ENCODE measurements at places on chromosomes 4 and X.

DNA sequence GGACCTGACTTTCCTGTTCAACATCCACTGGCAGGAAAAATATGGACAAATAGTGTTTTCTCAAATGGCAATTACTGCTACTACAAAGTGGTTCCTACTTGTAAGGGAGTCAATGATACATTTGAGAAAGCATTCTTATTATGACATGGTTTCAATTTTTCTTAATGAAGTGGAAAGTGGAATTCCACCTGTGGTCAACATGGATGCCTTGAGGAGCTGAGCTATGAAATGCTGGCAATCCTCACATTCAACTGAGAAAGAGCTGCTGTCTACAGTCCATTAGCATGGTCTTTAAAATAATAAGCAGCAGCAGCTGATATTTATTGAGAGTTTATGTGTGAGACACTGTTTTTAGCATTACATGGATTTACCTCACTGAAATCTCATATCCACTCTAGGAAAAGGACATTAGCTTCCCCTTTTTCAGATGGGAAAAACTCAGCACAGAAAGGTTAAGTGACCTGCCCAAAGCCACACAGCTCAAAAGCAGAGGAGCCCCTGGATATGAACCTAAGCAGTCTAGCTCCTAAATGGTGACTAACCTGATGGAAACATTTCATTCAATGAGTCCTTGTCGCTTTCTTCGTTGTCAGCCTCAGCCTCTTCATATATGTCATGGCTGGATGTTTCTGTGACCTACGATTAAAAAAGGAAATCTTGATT lies 29.2 kb downstream of the MAP7D3 start:
- no peak for DNase-seq

DNA sequence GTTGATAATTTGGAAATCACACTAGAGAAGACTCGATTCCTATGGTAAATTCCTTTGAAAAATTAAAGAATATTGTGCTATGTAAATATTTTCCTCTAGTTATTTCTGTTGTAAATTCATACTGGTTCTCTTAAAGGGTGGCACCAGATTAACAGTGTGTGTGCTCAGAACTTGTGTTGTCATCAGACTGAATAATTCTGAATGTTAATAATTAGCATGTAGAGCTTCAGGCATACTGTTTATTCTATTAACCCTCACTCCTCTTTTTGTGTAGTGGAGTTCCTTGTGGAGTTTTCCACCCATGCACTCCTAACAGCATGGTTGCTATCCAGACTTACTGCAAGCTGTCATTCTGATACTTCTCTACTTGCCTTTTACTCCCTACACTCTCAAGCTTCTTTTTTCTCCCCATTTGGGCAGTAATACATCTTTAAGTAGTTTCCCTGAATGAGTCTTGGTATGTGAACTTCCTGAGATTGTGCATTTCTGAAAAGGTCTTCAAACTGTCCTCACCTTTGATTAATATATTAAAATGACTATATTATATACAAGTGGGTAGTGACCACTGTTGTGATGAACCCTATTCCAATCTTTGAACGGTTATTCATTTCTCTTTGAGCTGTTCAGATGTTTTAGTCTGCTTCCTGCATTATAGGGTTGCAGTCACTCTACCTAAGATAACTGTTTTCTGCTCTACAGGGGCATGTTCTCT lies 29.9 kb upstream of the RTL8A start:
- no peak for DNase-seq

- no peak for DNase-seq
Measured at GRCh38 chrX:69813677-69814076, 197.8 kb downstream of the EDA start.

DNA sequence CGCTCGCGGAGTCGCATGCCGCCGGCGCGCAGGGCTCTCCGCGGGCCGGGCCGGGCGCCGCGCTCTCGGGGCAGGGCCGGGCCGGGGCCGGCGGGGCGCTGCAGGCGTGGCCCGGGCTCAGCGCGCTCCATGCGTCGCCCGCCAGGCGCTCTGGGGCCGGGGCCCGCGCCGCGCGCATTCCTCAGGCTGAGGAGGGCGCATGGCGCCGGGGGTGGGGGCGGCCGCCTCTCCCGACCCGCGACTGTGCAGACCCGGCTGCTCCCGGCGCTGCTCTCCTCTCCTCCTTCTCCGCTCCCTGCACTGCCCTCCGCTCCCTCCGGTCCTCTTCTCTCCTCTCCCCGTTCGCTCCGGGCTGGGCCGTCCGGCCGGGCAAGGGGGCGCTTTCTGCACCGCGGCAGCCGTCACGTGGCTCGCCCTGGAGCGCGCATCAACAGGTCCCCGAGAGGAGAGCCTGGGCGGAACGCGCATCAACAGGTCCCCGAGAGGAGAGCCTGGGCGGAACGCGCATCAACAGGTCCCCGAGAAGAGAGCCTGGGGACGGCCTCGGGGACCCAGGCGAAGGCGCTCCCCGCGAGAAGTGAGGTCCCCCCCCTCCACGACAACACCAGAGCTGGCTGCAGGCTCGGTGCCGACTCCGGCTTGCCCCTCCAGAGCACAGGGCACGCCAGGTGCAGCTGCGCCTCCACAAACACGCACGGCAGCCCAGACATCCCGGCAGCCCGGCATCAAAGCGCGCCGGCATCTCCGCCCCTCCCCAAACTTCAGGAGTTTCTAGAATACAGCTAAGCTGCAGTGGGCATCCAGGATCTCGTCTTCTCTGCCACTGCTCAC lies 12.9 kb downstream of the PPP2R3B start:
- DNase-seq = no peak

DNA sequence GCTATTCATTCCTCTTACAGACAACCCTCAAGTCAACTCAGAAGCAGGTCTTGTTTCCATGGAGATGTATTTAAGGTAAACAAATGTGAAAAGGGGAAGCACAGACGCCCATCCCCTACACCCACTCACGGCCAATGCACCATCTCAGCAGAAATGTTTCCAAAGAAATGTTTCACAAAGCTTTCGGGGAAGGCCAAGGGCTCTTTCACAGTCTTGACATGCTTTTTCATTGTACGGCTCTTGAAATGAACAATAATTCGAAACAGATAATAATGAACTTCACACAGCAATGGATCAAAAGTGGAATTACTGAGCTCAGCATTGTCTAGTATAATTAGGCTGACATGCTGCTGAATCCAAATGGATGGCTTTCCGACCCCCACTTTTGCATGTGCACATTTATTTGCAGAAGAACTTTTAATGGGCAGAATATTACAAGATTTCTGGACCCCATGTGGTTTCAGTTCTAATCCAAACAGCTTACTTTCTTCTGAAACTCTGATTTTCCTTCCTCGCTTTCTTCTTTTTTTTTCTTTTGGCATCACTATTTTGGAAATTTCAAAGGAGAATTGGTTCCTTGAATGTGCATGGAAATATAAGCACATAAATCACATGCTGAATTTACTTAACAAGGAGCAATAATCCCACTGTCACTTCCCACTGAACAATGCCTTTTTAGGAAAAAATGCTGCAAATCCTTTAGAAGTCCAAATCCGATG lies 160.9 kb downstream of the SMIM20 start:
- DNase-seq = no peak

DNA sequence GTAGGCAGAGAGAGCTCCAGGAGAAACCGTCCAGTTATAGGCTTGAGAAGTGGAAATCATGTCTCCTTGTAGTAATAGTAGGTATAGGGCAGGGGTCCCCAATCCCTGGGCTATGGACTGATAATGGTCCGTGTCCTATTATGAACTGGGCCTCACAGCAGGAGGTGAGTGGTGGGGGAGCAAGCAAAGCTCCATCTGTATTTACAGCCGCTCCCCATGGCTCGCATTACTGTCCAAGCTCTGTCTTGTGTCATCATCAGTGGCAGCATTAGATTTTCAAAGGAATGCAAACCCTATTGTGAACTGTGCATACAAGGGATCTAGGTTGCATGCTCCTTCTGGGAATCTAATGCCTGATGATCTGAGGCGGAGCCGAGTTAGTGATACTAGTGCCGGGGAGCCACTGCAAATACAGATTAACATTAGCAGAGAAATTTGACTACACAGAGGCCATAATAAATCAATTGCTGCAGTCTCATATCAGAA lies 67.6 kb downstream of the MRPL1 start:
- DNase-seq = no peak

DNA sequence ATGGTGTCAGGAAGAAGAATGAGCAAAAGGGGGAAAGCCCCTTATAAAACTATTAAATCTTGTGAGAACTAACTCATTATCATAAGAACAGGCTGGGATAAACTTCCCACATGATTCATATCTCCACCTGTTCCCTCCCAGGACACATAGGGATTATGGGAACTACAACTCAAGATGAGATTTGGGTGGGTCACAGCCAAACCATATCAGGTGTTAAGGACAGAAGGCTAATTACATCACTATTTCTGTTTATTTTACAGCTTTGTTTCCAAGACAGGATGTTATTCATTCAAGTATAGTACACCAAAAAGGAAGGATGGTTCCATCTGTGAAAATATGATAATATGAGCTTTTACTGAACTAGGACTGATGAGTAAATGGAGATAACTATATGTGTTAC lies 63.7 kb upstream of the ARSJ start:
- DNase-seq = no peak

DNA sequence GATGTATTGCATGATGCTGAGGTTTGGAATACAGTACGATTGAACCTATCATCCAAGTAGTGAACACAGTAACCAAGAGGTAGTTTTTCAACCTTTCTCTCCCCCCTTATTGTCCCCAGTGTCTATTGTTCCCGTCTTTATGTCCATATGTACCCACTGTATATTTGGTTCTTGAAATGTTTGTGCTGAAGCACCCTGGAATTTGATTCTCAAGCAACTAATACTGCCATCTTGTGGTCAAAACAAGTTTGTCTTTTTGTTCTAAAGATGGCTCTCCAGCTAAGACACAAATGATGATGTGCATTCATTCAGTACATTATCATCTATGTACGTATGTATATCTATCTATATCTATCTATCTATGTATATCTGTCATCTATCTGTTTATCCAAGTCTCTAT lies 33.5 kb upstream of the DCX start:
- no peak for DNase-seq

DNA sequence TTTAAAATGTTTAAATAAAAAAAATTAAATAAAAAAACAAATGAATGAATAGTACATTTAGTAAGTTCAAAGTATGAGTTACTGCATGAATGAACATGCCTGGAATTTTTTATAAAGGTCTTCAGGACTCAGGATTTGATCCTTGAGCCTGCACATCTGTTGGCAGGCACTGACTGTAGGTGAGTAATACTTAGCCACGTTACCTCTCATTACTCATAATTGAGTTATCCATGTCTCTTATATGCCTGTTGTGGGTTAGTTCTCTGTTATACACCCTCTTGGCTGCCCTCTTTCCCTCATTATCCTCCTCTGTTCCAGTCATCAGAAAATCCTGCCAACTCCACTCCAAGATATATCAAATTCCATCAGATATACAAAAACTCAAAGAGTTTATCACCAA lies 276.0 kb downstream of the FBXW7 start:
- no peak for DNase-seq

DNA sequence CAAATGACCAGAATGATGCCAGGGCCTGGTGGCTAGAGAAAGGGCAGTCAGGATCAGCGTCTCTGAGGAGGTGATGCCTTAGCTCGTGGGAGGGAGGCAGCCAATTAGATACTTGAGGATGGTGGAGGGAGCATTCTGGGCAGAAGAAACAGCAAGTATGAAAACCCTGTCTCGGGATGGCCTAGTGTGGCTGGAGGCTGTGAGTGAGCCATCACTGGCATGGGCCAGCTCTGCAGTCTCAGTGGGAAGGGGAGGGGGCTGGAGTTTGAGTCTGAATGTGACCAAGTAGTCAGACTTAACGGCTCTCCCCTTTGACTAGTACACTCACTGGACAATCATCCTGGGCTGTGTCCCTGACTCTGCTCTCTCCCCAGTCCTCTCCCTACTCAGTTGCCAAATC lies 7.1 kb downstream of the CNGA2 start:
- DNase-seq = no peak

- no peak for DNase-seq
Measured at GRCh38 chr4:113007151-113007550, 42.3 kb upstream of the ANK2 start.

DNA sequence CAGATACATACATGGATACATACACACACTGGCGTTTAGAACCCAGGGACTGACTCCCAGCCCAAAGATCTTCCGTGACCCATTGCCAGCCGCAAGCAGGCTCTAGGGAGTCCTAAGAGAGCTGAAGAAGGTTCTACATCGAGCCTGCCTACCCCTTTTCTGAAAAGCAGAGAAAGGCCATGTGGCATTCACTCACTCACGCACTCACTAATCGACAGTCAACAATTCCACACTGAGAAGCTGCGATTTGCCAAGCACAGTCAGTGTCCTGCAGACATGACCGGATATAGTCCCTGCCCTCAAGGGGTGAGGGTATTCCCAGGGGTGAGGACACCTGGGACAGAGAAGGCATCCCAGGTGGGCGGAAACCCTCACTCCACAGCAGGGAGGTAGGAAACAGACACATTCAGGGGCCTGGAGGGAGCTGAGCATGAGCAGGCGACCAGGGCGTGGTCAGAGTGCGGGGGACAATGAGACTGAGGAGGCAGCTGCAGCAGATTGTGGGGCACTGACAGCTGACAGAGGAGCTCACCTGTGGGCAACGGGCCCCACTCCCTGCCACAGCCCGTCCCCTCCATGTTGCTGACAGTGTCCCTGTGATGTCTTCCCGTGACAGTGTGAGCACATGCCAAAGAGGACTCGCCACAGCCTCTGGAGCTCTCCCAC lies 13.2 kb upstream of the MAN2B2 start:
- no peak for DNase-seq

DNA sequence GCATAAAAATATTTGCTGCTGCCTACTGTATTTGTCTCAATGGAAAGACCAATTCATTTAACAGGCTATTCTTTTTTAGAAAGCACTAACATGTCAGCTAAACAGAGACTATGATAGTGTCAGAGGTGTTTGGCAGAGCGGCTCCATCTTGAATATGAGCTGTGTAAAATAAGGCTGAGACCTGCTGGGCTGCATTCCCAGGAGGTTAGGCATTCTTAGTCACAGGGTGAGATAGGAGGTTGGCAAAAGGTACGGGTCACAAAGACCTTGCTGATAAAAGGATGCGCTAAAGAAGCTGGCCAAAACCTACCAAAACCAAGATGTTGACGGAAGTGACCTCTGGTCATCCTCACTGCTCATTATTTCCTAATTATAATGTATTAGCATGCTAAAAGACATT lies 41.8 kb downstream of the NPY5R start:
- no peak for DNase-seq

- DNase-seq = no peak
Measured at GRCh38 chrX:40279762-40280161, 182.0 kb upstream of the BCOR start.

GRCh38 chr4:1241936-1242505 lies 6.9 kb downstream of the CTBP1 start:
- no peak for DNase-seq

DNA sequence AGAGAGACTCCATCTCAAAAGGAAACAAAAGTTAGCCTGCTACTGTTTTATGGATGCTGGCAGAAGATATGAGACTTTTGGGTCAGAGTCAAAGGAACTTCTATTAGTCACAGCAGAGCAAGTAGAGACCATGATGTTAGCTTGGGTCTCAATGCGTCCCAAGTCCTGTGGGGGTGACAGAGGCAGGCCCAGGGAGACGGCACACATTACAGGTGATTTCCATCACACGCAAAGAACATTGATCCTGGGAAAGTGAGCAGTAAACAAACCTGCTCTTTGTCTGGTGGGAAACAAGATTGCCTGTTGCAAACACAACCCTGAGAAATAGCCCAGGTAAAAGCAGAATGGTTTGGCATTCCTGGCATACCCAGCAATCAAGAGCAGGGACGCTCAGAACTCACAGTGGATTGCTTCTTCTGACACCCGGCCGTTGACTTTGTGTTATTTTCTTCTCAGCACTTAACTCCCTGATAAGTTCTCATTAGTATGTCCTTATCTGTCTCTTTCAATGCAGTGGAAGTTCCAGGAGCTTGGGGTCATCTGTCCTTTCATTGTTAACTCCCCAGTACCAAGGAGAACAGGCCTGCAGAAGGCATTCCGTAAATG lies 51.2 kb upstream of the LGI2 start:
- DNase-seq = no peak
